ENCODE measurements at places on chromosomes 7 and 10. TPM values are rescaled to one million over a fixed set of nuclear protein-coding genes. Genes with fewer than 3 reads are reported as not detected.

- DNase-seq = no peak
Observed at GRCh38 chr7:148687555-148687954, 11.1 kb upstream of the CUL1 start.

C10orf67 gene
- not detected for total RNA-seq

RELN gene
- 0.02 TPM for total RNA-seq

- no peak for DNase-seq
Observed at GRCh38 chr10:132076578-132077081, 10.9 kb downstream of the JAKMIP3 start.

DNA sequence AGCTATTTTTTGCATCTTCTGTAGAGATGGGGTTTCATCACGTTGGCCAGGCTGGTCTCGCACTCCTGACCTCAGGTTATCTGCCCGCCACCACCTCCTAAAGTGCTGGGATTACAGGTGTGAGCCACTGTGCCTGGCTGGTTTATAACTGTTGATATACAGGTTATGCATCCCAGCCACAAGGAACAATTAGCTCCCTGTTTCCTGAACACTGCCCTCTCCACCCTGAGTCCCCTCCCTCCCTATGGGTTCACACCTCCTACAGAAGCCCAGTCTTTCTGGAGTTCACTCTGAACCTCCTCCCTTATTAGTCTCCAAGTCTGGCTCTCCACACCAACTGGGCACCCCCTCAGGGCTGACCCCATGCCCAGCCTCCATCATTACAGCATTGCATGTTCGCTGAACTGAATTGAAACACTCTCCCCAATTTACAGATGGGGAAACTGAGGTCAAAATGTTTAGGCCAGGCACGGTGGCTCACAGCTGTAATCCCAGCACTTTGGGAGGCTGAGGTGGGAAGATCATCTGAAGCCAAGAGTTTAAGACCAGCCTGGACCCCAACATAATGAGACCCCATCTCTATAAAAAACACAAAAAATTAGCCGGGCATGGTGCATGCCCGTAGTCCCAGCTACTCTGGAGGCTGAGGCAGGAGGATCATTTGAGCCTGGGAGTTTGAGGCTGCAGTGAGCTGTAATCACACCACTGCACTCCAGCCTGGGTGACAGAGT lies 1.7 kb upstream of the CLIP2 start:
- no peak for DNase-seq

GRCh38 chr7:141691540-141691939 lies 10.4 kb downstream of the DENND11 start:
- no peak for DNase-seq

DNA sequence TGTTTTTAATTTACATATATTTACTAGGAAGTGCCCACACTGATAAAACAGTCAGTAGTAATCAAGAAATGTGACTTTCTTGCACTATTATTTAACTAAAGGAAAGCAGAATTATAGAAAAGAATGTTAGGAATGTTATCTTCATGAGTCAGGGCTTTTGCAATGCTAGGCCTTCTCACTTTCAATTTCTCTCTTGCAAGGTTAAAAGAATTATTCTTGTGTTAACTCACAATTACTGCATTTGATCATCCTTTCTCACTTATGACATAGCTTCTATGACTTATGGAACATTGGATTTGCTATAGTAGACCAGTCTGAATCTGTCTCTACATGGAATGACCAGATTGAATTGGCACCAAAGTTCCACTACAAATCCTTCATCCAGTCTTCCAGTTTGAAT lies 192.4 kb downstream of the SDK1 start:
- DNase-seq = no peak

GRCh38 chr7:98079891-98080648 lies 26.6 kb upstream of the LMTK2 start:
- DNase-seq = no peak

CTAGE6 gene
- total RNA-seq = not detected

C7orf33 gene
- total RNA-seq = not detected

CUBN gene
- total RNA-seq = 0.26 TPM

TPST1 gene
- total RNA-seq = 12.5 TPM

- DNase-seq = peak; percentile 84
Observed at GRCh38 chr7:76397409-76398183, 11.9 kb downstream of the SSC4D start.
